Stimulated activated CD4-positive, alpha-beta T cell treated with anti-CD3 and anti-CD28 coated beads, Interleukin-4, amount 100 ng/mL, for 48 hours (primary cell): ENCODE measurements at places on chromosomes 2 and 18.
A peak's percentile ranks its signal among the peaks of the same experiment; 100 is the strongest.

DNA sequence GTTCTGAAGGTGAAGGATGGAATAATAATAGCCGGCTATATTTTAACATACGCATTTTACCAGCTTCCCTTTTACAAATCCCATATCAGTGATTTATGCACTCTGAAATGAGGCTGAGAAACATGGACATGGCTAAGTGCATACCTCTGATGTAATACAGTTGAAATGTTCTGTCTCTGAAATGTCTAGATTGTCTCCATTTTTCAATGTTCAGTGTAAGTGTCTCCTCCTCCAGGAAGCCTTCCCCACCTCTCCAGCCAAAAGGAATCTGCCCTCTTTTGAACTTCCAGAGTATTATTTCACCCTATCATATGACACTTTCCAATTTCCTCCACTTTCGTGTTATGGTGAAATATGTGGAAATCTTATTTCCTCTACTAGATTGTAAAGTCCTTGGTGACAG lies 29.5 kb upstream of the ME2 start:
- DNase-seq, result no peak

- no peak for DNase-seq
Observed at GRCh38 chr18:37869051-37869450, 303.5 kb upstream of the CELF4 start.

- DNase-seq, result no peak
Observed at GRCh38 chr2:160353166-160353565, 140.4 kb downstream of the RBMS1 start.

DNA sequence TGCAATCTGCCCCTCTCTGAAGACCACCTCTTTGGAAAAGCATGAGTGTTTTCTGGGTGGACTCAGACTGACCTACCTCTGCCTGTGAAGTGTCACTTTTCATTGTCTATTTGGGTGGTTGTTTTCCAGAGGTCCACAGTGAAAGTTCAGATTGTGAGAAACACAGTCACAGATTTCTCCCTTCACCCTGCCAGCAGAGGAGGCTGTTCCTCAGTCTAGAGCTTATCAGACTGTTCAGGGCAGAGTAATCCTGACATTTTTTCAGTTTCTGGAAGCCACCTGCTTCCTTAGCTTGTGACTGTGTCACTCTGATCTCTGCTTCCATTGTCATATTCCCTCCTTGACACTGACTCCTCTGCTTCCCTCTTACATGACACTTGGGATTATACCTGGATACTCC lies 55.4 kb upstream of the RMP24 start:
- no peak for DNase-seq

GRCh38 chr18:32730620-32731091 lies 42.2 kb downstream of the KLHL14 start:
- no peak for DNase-seq

- DNase-seq, result no peak
Observed at GRCh38 chr2:160022162-160022561, 40.3 kb downstream of the PLA2R1 start.

DNA sequence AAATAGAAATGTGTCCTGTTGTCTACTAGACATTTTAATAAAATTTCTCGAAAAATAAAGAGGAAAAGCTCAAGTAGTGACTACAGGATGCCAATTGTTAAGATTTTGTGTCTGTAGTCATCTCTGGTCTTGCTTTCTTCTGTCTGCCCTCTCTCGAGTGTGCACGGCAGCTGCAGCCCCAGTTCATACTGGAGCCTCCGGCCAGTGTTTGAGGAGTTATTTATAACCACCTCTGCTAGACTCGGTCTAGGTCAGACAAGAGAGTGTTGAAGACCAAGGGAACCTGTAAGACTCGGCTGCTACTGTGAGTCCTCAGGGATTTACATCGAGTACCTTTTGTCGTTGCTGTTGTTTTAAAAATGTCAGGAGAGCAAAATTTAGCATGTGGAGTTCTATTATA lies 810.1 kb upstream of the POU3F3 start:
- no peak for DNase-seq

- no peak for DNase-seq
Observed at GRCh38 chr2:209942936-209943605, 59.4 kb upstream of the RPE start.

DNA sequence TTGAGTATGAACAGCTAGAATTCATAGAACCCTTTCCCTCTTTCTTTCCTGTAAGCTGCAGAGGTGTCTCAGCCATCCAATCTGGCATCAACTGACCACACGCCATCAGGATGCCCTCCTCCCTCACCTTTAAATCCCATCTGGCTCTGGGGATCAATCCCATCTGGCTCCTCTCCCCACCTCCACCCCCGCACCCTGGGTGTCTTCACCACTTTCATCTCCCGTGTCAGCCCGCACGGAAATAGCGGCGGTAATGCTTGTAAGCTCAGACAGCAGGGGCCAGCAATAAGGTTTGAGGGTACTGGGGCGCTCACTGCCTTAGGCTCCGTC lies 508 bp upstream of the TUBA4B start:
- DNase-seq, result no peak

GRCh38 chr2:239756790-239757760 lies 268.1 kb downstream of the NDUFA10 start:
- no peak for DNase-seq

DNA sequence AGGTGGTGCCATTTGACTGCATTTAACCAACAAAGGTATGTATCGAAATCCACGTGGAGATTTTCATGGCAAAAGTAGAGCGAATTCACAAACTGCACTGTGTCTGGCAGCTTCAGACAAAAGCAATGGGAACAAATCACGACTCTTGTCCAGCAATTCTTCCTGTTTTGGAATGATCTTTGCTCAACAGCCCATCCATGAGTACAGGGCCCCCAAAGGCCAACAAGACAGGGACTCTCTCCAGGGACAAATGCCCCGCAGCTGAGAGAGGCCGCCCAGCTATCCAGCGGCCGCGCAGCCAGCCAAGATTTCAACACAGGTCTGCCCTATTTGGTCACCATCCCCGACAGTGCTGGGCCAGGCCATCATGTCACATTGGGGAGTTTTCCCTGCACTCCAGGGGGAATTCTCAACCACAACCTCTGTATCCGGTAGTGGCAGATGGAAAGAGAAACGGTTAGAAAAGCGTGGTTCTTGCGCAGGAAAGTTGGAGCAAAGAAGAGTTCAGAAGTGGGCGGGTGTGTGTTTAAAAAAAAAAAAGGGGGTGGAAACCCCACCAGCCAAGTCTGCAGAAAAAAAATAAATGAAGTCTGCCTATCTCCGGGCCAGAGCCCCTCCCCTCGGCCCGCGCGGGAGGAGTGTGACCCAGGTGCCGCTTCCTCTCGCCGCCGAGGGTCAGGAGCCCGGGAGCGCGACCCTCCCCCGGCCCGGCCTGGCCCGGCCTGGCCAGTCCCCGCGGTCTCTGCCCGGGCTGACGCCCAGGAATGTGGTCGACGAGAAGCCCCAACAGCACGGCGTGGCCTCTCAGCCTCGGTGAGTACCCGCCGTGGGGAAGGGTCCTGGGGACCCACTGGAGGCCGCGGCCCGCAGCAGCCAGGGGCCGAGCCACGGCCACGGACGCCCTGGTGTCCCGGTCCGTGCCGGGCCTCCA lies at the start of gene GYPC:
Gene GYPC (plus strand): TSS at position 659 of the 931 bp plus-strand sequence. CDS start 106 bp downstream, at position 765.
- peak; percentile 49 for DNase-seq

- no peak for DNase-seq
Observed at GRCh38 chr2:200738590-200738989, 73.1 kb upstream of the BZW1 start.

GRCh38 chr18:47868744-47869143 lies 61.7 kb downstream of the SMAD2 start:
- no peak for DNase-seq

GRCh38 chr2:16218625-16219024 lies 278.3 kb downstream of the MYCN start:
- DNase-seq, result no peak

DNA sequence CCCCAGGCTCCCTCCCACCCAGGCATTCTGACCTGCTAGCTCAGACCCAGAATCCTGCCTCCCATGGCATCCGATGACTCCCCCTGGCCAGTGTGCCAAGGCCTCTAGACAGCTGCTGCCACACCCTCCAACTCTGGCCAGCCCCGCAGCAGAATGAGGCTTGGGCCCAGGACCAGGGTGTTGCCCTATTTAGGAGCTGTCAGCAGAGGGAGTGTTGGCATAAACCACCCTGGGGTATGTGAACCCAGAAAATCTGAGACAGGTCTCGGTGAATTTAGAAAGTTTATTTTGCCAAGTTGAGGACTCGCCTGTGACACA lies 134.3 kb downstream of the KLHL29 start:
- DNase-seq, result no peak

DNA sequence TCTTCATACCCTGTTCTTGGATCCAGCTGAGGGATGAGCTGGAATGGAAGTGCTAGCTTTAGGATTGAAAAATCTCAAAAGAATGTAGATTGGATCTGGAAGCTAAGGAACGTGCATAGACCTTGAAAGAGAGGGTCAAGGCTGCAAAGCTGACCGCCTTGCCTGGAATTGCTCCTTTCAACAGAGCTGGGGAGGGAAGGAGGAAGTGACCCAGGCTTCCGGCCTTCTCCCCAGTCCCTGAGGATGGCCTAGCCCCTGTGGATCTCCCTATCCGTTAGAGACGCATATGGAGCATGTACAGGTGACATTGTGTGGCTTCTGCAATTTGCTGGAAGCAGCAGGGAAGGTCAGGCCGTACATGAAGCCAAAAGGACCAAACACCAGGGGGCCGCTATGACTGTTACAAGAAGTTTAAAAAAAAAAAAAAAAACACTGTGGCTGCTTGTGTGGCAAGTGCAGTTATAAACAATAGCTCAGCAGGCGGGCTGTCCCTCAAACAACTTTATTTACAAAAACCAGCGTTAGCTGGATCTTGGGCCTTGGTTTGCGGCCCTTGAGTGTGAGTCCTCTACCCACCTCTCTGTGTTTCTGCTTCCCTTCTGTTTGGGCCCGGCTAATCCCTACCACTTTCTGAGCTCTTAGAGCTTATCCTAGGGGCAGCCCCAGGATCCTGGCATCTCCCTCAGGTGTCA lies 227.6 kb downstream of the SEPTIN10 start:
- DNase-seq, result no peak

DNA sequence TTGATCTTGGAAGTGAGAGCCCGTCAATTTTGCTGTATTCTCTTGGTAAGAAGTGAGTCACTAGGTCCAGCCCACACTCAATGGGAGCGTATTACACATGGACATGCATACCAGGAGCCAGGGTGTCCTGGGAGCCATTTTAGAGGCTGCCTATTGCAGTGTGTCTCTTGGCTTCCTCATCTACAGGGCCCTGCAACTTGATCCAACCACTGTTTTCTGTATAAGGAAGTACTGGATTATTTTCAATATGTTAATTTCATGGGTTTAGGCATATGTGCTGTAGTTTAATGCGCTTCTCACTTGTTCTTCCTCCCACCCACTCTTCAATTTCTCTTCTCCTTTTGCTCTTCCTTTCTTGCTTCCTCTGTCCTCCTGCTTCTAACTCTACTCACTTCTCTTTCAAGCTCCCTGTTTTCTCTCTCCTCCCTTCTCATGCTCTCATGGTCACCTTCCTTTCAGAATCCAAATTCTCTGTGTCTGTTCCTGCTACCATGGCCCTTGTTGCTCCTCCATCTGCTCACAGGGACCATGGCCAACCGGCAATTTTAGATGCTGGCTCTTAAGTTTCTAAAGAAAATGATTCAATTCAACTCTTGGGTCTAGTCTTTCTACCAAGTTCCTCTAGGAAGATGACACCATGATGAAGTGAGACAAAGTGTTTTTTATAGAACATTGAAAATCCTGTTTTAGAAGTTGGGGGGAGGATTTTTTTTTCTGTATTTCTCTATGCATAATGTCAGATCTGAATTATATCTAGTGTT lies 152.0 kb upstream of the ZEB2 start:
- no peak for DNase-seq

GRCh38 chr2:241966647-241967466 lies 97.3 kb downstream of the RTP5 start:
- DNase-seq, result no peak

DNA sequence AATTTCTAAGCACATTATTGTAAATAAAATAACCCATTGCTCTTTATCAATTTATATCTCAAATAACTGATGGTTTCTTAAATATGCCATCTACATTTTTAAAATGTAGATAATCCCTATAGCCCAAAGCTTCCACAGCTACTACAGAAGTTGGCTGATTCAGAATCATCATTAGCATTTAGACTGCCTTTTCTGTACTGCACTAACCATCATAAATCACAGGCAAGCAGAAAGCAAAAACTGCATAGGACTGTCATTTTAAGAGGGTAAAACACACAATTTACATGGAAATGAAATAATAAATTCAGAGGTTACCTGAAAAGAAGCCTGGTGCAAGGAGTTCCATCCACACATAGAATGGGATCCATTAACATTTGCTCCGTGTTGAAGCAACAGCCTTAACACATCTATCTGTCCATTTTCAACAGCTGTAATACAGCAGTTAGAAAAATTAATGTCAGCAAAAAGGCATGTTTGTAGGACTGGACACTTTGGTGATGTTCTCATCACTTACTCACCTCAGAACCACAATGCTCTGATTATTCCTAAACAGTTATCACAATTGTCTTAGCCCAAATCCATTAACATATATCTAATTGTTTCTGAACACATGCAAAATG lies 38.4 kb upstream of the CHAC2 start:
- no peak for DNase-seq

GRCh38 chr2:134276381-134277172 lies 22.7 kb downstream of the MGAT5 start:
- DNase-seq, result no peak

DNA sequence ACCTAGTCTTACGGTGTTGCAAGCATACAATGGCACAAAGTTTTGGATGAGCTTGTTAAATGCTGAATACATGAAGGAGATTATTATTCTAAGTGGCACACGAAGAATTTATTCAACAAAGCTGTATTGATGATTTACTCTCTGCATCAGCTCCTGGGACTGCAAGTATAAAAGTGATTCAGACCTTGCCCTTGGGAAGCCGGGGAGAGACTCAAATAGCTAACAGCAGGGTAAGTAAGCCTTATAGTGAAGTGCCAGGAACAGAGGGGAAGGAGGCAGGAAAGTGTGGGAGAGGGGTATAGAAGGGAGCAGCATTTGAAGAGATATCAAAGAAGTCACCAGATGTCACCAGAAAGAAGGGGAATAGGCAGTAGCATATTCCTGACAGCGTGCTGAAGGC lies 115.4 kb downstream of the MCFD2 start:
- DNase-seq, result no peak

GRCh38 chr2:54546518-54546917 lies 90.4 kb downstream of the SPTBN1 start:
- DNase-seq, result no peak
